ENCODE measurements at places on chromosomes 3 and 15.

DNA sequence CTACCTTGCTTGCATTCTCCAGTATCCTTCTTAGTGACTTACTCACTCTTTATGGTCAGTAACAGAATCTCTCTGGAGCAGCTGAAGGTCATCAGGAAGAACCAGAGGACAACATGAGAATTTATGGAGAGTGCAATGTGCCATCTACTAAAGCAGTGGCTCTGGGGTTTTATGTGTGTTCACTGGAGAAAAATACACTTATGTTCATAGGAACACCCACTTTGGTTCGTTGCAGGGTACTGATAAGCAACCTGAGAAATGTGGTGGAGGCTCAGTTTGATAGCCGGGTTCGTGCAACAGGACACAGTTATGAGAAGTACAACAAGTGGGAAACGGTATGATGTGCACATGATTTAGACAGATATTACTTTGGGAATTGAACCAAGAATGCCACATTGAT, 12.8 kb downstream of the CPB1 start:
- no peak for DNase-seq

- peak; percentile 75 for DNase-seq
Measured at GRCh38 chr3:9503283-9503682, 50.3 kb downstream of the LHFPL4 start.

DNA sequence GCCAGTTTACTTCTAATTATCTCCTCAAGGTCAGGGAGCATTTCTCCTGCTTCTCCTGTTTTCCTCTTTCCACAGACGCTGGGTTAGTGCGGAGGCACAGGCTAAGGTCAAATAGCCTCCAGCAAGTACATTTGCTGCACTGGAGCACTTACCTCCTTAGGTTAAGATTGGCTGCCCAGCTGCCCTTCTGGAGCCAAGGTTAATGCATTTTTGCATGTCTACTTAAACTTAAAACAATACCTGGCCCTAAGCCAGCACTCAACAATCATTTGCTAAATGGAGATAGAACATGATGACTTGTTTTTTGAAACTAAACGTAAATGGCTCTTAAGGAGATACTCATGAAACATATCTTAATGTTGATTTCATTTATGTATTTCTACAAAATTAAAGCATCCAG, 83.5 kb downstream of the SSR3 start:
- no peak for DNase-seq

- no peak for DNase-seq
Measured at GRCh38 chr3:14298442-14298841, 104.0 kb upstream of the SLC6A6 start.

- no peak for DNase-seq
Measured at GRCh38 chr15:58306591-58307312, 125.0 kb upstream of the LIPC start.

GRCh38 chr15:64503197-64503596, 42.8 kb downstream of the ZNF609 start:
- DNase-seq, result peak; percentile 19

DNA sequence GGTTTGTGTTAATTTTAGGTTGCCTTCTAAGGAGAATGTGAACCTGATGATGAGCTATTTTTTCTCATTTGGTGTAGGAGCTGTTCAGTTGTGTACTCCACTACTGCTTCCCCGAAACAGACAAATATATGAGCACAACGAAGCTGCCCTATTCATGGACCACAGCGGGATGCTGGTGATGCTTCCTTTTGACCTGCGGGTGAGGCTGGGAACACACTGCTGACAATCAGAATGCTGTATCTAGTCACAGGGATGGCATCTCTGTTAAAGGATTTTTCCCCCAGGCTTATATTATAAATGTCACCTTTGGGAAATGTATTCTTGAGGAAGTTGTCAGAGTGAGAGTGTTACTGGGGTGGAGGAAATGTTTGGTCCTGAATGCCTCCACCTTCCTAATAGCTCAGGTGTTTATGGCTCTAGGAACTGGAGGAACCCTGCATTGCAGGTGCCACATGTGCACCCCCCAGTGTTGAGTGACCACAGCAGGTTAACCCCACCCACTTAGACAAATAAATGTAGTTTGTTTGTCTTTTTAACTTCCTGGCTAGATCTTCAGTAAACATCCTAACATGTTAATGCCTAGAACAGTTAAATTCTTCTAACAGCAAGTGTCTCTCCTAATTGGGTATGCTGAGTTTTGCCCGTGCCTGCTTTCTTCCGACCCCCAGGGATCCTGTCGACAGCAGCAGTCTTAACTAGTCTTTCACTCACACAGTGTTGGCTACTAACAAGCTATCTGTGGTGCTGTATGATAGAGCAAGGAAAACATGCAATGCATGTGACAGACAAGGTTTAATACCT, 35.7 kb downstream of the SRP14 start:
- DNase-seq, result no peak

- DNase-seq, result peak; percentile 16
Measured at GRCh38 chr15:50128266-50128665, 9.2 kb upstream of the ATP8B4 start.

DNA sequence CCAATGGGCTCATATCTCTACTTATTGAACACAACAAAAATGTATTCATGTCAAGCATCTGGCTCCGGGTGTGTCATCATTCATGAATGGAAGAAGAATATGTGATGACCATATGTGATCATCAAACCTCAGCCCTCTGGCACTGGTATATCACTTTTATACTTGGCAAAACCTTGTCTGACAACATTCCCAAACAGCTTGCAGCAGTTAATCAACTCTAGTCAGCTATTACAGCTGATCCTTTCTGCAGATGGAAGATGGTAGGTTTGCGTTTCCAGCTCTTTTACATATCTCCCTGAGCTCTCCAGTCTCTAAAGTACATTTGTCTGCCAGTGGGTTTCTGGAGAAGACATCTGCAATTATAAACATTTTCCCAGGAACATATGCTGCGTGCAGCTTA, 6.6 kb downstream of the PLSCR5 start:
- no peak for DNase-seq

GRCh38 chr3:27666272-27666671, 55.9 kb downstream of the EOMES start:
- DNase-seq, result no peak

GRCh38 chr3:179943117-179943880, 93.4 kb downstream of the PEX5L start:
- no peak for DNase-seq

All from CD4-positive, alpha-beta T cell treated with Interferon alpha-2 for 1 hour (primary cell).